ENCODE measurements at places on chromosomes 12 and 14.

DNA sequence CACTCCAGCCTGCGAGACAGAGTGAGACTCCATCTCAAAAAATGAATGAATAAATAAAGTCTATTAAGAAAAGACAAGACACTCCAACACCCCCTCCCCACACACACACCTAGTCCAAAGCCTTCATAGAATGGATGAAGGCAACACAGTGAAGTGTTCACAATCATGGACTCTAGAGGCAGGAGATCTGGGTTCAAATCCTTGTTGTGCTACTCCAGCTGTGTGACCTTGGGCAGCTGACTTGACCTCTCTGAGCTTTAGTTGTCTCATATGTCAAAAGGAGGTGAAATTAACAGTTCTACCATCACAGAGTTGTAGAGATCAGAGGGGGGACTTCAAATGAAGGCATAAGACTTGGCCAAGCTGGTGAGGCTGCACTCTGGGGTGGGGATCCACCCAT lies 95.8 kb upstream of the MAP1LC3B2 start:
- no peaks in the 10 kb centered on the region for H3K27me3 ChIP-seq
- DNase-seq = no peak
- no peaks in the 10 kb centered on the region for H3K36me3 ChIP-seq
- H3K4me3 ChIP-seq = no peak overlapping the region
- H3K27ac ChIP-seq = no peak overlapping the region

DNA sequence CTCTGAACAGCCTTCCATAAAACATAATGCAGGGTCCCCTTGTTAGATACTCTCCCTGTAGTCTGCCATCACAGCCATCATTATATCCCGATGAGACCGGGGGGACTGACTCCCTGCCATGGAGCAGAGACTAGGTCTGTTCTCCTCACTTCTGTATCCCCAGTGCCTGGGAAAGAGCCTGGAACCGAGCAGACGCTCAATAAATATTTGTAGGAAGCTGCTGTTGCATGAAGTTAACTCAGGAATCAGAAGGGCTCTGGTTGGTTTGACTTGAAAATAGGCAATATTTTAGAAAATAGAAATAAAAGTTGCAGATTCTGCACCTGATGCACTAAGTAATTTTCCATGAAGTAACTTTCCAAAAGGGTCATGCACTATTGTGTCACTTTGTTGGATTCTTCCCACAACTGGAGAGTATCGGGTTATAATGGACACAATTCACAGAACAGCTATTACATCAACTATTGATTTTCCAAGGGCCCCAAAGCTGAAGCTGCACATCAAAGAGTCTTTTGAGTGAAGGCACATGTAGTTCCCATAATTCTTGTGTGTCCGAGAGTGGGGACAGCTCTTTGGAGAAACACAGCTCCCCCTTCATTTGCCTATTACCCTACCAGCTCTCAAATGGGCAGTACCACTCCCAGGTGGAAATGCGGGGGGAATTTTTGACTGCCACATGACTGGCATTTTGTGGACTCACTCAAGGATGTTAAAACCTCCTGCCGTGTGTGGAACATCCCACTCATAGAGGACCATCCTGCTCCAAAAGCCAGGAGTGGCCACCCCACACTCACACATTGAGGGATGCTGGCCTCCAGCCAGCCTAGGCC lies 18.8 kb downstream of the CLMN start:
- H3K27ac ChIP-seq = no peak overlapping the region
- no peak for DNase-seq
- peaks cover 4% of the 10 kb centered on the region for H3K4me1 ChIP-seq
- H3K27me3 ChIP-seq = peaks cover 20% of the 10 kb centered on the region
- no peak overlapping the region for H3K4me3 ChIP-seq
- H3K36me3 ChIP-seq = no peaks in the 10 kb centered on the region

DNA sequence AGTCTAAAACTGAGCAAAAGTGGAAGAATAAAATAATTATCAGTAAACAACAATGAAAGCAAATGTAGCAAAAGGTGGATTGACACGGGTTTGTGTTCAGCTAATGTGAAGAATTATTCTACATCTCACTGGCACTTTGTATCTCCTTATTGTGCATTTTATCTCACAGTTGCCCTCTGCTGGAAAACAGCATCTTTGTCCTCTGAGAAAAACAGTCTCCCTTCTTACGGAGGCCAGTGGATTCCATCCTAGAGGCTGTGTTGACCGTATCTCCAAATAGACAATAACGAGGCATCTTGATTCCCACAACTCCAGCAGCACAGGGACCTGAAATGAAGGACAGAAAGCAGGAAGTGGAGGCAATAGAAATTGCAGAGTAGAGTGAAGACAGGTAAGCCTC lies 51.3 kb upstream of the PLBD1 start:
- no peak for DNase-seq
- H3K4me1 ChIP-seq = no peaks in the 10 kb centered on the region
- no peaks in the 10 kb centered on the region for H3K36me3 ChIP-seq
- no peak overlapping the region for H3K4me3 ChIP-seq

- H3K4me3 ChIP-seq = no peak overlapping the region
- no peaks in the 10 kb centered on the region for H3K4me1 ChIP-seq
- H3K36me3 ChIP-seq = no peaks in the 10 kb centered on the region
- H3K27me3 ChIP-seq = peaks cover 27% of the 10 kb centered on the region
- H3K27ac ChIP-seq = no peak overlapping the region
Measured at GRCh38 chr14:20723488-20723887, 22.2 kb upstream of the EDDM3A start.

- no peak for DNase-seq
- no peaks in the 10 kb centered on the region for H3K4me1 ChIP-seq
- no peaks in the 10 kb centered on the region for H3K36me3 ChIP-seq
- H3K27me3 ChIP-seq = no peaks in the 10 kb centered on the region
- H3K4me3 ChIP-seq = no peak overlapping the region
Measured at GRCh38 chr14:85165094-85165493, 364.9 kb upstream of the FLRT2 start.

GRCh38 chr14:77657280-77657679 lies 40.8 kb upstream of the SPTLC2 start:
- H3K4me3 ChIP-seq = no peak overlapping the region
- no peaks in the 10 kb centered on the region for H3K36me3 ChIP-seq
- no peaks in the 10 kb centered on the region for H3K27me3 ChIP-seq
- DNase-seq = no peak
- peaks cover 16% of the 10 kb centered on the region for H3K4me1 ChIP-seq

DNA sequence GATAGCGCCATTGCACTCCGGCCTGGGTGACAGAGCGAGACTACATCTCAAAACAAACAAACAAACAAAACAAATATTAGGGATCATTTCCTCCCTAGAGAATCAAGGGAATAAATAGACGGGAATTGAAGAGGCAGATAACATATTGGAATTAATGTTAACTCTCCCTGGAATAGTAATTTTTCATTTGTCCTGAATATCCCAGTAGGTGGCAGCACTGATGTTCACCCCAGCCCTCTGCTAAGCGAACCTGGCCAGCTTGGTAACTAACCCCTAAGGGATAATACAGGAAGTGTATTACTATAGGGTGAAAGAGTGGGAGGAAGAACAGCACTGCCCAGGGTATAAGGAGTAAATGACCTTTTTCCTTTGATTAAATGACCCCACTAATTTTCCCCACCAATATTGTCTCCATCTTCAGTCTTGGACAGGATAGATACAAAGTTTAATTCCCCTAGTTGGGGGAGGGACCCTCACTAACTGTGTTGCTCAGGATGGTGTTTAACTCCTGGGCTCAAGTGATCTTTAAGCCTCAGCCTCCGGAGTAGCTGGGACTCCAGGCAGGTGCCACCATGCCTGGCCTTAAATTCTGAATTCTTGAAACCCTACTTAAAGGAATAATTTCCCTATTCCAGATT lies 40.5 kb downstream of the SLC2A14 start:
- peaks cover 2% of the 10 kb centered on the region for H3K4me1 ChIP-seq
- peak; percentile 35 for DNase-seq
- H3K27me3 ChIP-seq = peaks cover 2% of the 10 kb centered on the region
- no peak overlapping the region for H3K27ac ChIP-seq
- H3K36me3 ChIP-seq = no peaks in the 10 kb centered on the region

- H3K27ac ChIP-seq = no peak overlapping the region
- H3K4me1 ChIP-seq = peaks cover 12% of the 10 kb centered on the region
- H3K4me3 ChIP-seq = no peak overlapping the region
Measured at GRCh38 chr12:6280053-6280469, 30.4 kb upstream of the PLEKHG6 start.

DNA sequence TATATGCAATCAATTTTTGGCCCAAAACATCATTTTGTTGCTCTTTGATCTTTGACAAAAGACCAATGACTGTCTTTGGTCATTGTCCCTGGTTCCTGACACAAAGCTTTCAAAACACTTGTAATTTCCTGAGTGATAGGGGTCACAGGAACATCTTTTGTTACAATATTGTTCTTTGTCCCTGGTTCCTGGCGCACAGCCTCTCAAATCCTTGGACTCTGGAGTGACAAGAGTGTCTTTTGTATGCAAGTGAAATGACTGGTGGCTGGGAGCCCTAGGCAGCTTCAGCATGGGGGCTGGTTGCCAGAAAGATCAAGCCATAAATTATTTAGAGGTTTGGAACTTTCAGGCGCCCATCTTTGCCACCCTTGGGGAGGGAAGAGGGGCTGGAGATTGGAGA lies 53.9 kb downstream of the DNAH10 start:
- no peaks in the 10 kb centered on the region for H3K36me3 ChIP-seq
- no peak overlapping the region for H3K27ac ChIP-seq
- no peaks in the 10 kb centered on the region for H3K4me1 ChIP-seq
- H3K27me3 ChIP-seq = peaks cover 2% of the 10 kb centered on the region

DNA sequence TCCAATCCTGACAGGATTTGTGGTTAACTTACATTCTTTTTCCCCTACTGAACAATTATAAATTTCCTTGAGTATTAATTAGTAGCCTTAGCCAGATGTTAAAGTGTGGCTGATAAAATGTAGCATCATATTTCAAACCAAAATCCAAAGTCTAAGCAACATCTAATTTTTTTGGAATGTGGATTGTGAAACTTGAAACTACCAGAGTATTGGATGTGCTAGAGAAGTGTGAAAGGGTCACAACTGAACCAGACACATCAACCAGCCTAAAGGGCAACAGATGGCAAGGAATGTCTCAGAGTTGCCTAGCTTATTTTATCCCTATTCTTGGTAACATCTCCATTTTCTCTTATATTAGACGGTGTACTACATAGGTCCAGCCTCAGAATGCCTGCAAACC lies 153.1 kb upstream of the DCN start:
- peaks cover 17% of the 10 kb centered on the region for H3K27me3 ChIP-seq
- no peaks in the 10 kb centered on the region for H3K4me1 ChIP-seq
- H3K36me3 ChIP-seq = no peaks in the 10 kb centered on the region
- H3K27ac ChIP-seq = no peak overlapping the region
- no peak for DNase-seq

GRCh38 chr12:457676-458075 lies 2.1 kb upstream of the B4GALNT3 start:
- no peak overlapping the region for H3K4me3 ChIP-seq
- peaks cover 9% of the 10 kb centered on the region for H3K4me1 ChIP-seq
- DNase-seq = no peak
- no peak overlapping the region for H3K27ac ChIP-seq
- peaks cover 63% of the 10 kb centered on the region for H3K27me3 ChIP-seq

DNA sequence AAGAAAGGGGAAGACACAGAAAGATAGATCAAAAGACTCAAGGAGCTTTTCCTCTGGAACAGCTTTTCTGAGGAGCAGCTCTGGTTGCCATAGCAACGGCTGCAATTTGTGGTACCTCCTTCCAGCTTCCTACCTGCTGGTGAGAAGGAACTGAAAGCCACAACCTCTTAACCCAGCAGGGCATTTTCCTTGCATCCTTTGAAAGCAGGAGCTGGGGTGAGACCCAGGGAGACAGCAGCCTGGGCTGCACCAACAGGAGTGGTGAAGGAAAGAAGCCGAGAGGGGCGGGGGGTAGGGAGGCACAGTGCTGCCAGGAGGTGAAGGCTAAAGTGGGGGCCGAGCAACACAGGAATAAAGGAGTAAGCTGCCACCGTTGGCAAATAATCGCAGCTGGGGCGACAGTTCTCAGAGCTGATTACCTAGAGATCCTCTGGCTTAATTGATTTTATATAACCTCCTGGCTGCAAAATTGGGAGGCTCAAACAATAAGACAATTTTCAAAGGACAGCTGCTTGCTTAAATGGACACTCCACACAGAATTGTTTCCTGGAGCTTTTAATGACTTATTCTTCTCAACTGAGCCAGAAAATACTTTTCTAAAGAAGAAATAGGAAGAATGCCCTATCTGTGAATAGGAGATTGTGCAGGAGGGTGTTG lies 129.4 kb downstream of the RPAP3 start:
- no peaks in the 10 kb centered on the region for H3K27me3 ChIP-seq
- DNase-seq = no peak
- H3K36me3 ChIP-seq = no peaks in the 10 kb centered on the region
- no peak overlapping the region for H3K4me3 ChIP-seq
- H3K27ac ChIP-seq = no peak overlapping the region
- H3K4me1 ChIP-seq = peaks cover 2% of the 10 kb centered on the region

GRCh38 chr12:10400829-10401228 lies 8.7 kb downstream of the KLRC4 start:
- DNase-seq = no peak
- H3K4me1 ChIP-seq = peaks cover 41% of the 10 kb centered on the region
- peak overlapping the region; percentile 33 for H3K27ac ChIP-seq
- peaks cover 48% of the 10 kb centered on the region for H3K36me3 ChIP-seq
- H3K4me3 ChIP-seq = peak overlapping the region; percentile 56

GRCh38 chr14:69860221-69860620 lies 19.0 kb upstream of the SMOC1 start:
- H3K4me3 ChIP-seq = no peak overlapping the region
- no peaks in the 10 kb centered on the region for H3K4me1 ChIP-seq
- DNase-seq = no peak
- H3K27me3 ChIP-seq = peaks cover 11% of the 10 kb centered on the region

DNA sequence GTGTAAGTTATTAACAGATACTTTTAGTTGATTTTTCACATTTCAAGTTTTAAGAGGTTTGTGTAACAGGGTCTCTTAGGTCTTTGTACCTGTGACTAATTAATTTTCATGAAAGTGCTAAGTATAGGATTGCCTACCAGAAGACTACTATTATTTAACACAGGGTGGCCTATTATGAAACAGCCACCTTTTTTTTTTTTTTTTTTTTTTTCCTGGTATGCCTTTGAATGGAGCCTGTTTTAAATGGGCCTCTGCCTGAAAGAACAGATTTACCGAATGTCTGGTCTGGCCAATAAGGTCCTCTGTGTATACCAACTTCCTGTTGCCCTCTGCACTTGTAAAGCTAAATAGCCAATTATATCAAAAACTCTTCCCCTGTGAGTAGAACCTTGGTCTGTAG lies 62.5 kb downstream of the SLC38A6 start:
- H3K4me1 ChIP-seq = no peaks in the 10 kb centered on the region
- no peaks in the 10 kb centered on the region for H3K27me3 ChIP-seq
- no peak overlapping the region for H3K4me3 ChIP-seq
- H3K36me3 ChIP-seq = no peaks in the 10 kb centered on the region
- H3K27ac ChIP-seq = no peak overlapping the region
- no peak for DNase-seq

- H3K27me3 ChIP-seq = peaks cover 5% of the 10 kb centered on the region
- no peak for DNase-seq
- H3K4me1 ChIP-seq = no peaks in the 10 kb centered on the region
- H3K27ac ChIP-seq = no peak overlapping the region
Measured at GRCh38 chr12:65327207-65328076, 49.0 kb downstream of the MSRB3 start.

- no peak overlapping the region for H3K4me3 ChIP-seq
- no peaks in the 10 kb centered on the region for H3K4me1 ChIP-seq
- H3K27me3 ChIP-seq = peaks cover 7% of the 10 kb centered on the region
- H3K36me3 ChIP-seq = no peaks in the 10 kb centered on the region
- no peak overlapping the region for H3K27ac ChIP-seq
Measured at GRCh38 chr12:109553483-109553882, 19.8 kb downstream of the MMAB start.
